ENCODE measurements at places on chromosomes 2 and 18.

- DNase-seq = no peak
These were observed 24.5 kb downstream of the CRACDL start for GRCh38 chr2:98911376-98912154.

- DNase-seq = no peak
These were observed 69.8 kb downstream of the CYBRD1 start for GRCh38 chr2:171592036-171592555.

DNA sequence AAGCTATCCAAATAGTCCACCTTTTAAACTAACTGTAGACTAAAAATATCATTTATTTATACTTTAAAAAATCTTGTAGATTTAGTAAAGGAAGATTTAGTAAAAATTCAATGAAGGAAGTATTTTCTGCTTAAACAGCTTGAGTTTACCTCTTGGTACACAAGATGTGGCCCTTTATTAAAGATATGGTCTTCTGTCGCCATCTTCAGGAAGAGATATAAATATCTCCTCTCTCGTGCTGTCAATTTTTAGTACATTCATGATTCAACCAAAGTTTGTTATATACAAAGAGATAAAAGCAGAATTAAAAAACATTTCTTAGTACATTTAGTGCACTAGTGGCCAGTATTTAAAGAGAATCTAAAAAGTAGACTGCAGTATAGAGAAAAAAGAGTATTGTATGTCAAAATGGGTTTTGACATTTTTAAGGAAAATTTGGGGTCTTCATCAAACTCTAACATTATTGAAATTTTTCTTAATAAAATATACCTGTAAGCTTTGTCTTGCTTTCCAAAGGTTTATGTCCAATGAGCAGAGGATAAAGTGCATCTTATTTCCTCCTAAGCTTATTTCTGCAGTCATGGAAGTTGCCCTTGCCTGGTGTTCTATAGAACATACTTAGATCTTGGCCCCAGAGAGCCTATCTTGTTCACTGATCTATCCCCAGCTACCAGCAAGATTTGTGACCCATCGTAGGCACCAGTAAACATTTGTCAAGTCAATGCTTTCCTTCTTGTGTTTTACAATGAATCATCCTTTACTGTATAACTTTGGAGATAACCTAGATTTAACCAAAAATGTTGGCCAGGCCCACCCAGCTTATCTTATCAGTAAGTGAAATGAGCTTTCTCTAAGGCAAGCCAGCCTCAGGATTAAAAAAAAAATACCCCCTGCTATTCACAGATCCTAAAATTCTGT, 18.5 kb upstream of the EML6 start:
- no peak for DNase-seq

- no peak for DNase-seq
These were observed 213.7 kb downstream of the KCNJ3 start for GRCh38 chr2:154912215-154912614.

- DNase-seq = no peak
These were observed 62.5 kb upstream of the LGALSL start for GRCh38 chr2:64391424-64391823.

DNA sequence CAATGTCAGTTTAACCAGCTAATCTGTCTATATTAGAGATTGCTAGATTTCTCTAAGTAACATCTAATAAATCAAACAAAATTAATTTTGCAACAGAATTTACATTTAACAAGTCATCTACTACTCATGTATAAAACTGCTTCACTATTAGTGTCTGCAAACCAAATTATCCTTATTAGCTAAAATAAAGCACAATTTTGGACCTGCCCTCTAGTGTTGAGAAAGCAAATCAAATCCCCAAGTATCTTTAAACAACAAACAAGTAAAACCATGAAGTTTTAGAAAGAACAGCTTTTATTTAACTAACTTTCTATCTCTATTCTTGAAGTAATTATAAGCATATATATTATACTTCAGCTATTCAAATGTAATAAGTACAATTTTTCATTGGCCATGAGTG, 113.1 kb upstream of the SP3 start:
- DNase-seq = no peak

DNA sequence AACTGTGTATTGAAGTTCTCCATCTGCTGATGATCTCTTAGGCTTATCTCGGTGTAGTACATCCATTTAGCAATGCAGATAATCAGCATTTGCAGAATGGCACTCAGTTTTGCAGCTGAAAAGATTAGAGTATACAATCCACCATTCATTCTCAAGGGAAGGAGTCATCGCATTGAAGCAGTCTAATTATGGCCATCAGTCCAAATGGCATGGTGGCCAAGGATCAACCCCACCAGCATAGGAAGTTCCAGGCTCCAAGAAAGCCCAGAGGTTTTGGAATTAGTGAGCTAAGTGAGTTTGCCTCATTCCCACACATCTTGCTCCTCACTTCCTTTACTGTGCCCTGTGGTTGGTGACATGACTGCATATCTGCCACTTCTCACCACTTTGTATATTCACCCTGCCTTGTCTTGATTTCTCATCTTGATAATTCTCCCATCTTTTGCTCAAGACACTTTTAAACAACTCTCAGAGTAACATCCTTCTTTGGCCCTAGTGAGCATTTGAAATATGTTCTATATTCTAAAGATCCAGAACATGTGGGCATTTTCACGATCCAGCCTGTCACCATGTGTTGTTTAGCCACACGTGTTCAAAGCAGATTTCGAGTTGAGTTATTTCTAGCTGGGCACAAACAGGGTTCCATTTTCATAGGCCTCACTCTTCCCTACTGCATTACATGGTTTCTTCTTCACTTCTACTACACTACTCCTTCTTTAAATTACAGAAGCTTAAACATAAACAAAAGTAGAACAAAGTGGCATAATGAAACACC, 1119.8 kb downstream of the TSN start:
- DNase-seq = no peak

Data from NCI-H2029 (cell line).